ELF-1 (cell line): ENCODE measurements at places on chromosomes 13 and 19.
A peak's percentile ranks its signal among the peaks of the same experiment; 100 is the strongest.

DNA sequence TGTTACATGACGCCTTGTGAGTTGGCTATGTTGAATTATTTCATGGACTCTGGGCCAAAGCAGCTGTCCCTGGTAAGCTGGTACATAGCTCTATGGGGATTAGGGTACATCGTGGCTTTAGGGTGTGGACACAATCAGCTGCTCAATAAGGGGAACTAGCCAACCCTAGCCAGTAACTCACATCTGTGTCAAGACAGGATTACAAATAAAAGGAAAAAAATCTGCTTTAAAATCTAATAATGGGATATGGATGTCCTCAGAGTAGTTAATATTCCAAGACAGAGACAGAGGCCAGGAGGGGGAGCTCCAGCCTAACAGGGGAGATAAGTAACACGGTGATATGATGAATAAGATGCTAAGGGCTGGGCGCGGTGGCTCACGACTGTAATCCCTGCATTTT lies 21.1 kb upstream of the ZNF766 start:
- peak; percentile 41 for DNase-seq

- DNase-seq = no peak
Measured at GRCh38 chr13:36124236-36124822, 6.9 kb downstream of the DCLK1 start.

DNA sequence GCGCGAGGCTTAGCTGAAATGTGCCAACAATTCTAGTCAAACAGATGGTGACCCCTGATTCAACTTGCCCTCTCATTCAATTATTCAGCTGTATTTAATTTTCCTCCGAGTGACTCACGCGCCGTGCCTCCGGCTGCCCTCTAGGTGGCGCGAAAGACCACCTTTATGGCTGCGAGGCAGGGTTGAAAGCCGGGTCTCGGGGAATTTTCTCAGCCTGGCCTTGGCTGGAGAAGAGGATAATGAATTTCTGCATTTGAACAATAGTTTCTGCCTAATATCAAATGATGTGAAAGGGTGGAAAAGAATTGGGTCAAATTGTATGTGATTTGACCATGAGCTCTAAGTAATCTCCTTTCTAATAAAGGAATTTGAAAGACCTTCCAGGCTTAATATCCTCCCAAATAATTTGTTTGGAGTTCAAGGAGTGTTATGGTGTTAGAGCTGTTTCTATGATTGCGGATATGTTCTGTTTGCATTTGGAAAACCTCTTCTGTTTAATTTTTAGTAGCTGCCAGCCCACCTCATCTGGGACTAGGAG lies 310.9 kb downstream of the ZNF536 start:
- DNase-seq = peak; percentile 62

GRCh38 chr13:64993514-64994164 lies 2236.5 kb downstream of the PCDH9 start:
- DNase-seq = no peak

- DNase-seq = no peak
Measured at GRCh38 chr19:10553943-10554381, 10.3 kb downstream of the ATG4D start.

DNA sequence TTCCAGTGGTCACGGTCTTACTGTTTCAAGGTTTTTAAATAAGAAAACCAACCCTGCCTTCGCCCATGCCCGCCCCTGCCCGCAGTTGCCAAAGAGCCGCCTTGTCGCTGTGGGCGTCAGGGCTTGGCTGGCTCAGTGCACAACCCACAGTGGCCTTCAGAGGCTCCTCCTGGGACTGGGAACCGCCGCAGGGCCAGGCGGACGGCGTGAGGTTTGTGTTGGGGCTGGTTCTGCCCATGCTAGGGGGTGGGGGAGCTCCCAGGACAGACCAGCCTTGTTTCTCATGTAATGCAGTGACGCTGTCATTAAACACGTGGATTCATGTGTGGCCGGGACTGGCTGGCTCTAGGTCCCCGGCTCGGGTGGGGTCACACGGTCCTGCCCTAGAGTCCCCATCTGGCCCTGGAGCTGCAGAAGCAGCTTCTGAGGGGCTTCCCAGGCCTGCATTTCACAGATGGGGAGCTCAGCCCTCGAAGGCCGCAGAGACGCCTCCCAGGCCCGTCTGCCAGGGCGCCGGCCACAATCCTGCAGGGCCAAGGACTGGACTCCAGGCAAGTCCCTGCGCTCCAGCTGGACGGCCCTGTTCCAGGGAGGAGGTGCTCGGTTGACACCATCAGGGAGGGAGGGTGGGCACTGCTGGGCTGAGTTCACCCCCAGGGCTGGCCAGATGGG lies 2.4 kb upstream of the TEKTIP1 start:
- DNase-seq = no peak

GRCh38 chr13:50724438-50724837 lies 119.1 kb downstream of the DLEU7 start:
- DNase-seq = no peak

DNA sequence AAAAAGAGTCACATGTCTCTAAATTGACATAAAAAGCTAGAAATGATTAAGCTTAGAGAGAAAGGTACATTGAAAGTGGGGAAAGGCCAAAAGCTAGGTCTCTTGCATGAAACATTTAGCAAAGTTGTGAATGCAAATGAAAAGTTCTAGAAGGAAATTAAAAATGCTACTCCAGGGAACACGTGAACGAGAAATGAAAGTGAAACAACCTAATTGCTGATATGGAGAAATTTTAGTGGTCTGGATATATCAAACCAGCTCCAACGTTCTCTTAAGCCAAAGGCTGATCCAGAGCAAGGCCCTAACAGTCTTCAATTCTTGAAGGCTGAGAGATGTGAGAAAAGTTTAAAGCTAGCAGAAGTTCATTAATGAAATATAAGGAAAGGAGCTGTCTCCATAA lies 419.8 kb downstream of the SLITRK6 start:
- DNase-seq = no peak

DNA sequence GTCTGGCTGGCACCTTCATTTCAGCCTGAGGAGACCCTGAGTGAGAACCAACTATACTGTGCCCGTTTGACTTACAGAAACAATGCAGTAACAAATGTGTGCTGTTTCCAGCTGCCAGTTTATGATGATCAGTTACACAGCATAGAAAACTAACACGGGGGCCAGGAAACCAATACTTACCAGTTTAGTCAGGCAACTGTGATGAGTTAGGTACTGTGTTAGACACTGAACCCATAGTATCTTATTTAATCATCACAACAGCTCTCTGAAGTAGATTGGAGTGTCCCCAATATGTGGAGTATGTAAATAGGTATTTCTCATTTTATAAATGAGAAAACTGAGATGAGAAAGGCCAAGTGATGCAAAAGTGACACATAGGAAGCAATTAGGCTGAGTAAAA lies 620.9 kb upstream of the KLF12 start:
- DNase-seq = no peak

GRCh38 chr19:55354698-55355212 lies at the start of gene COX6B2:
COX6B2 (minus strand) TSS chr19:55354719; CDS start chr19:55354521, 198 bp downstream.
- no peak for DNase-seq

DNA sequence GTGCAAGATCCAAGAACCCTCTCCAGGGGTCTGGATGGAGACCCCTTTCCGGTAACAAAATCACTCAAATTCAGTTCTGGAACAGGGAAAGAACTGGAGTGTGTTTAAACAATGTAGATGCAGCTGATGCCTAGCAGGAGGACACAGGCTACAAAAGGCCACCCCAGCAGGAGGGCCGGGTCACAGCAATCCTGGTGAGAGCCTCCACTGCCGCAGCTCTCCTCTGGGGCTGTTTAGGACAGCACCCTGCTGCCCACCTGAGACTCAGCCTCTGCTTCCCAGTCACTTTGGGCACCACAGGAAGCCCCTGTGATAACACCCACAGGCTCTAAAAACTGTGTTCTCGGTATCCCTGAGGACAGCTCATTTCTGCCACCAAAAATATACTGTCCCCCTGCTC lies 318.7 kb upstream of the NBEA start:
- DNase-seq = peak; percentile 24

DNA sequence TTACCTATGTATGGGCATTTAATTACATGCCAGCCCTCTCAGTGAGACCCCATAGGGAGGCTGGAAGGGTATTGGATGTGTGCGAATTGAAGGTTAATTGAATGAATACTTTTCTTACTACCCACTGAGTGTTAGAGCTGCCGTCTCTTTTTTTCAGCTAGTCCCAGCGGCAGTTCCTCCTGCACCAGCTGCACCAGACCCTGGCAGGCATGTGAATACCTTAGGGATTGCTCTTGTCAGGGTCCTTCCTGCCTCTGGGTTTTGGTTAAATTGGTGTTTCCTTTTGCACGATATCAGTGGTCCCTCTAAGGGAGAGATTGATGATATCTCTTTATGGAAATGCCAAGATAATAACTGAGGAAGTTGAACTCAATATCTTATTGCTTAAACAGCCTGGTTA lies 9.8 kb upstream of the CXCL17 start:
- DNase-seq = no peak

DNA sequence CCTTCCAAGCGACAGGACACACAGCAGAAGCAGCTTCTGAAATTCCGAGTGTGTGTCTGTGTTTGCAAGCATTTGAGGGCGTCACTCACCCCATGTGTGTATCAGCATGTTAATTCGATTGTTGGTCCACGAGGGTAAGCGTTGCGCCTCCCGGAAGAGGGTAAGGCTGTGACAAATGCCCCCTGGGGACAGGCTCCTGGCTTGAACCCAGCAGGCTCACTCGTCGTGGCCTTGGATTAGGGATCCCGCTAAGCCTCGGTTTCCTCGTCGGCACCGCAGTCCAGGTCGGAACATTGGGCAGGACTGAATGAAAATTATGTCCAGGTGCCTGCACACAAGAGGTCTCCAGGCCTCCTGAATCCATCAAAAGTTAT lies 606 bp upstream of the STXBP2 start:
- DNase-seq = no peak

- no peak for DNase-seq
Measured at GRCh38 chr19:47723581-47723940, 10.3 kb downstream of the EHD2 start.

DNA sequence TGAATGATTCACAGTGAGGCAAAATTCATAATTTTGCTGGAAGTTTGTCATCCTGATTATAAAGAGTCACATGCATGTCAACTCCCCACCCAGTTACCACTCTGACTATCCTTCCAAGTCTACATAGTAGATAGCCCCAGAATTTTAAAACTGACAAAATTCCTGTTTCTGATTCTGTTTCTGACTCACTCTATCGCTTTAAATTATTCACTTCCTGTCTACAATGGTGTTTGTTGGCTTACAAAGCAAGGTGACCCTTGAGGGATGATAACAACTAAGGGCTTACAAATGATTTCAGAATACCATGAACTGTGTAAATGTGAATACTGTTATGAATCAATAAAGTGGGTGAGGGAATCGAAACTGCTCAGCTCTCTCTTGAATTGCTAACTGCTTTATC lies 98.7 kb upstream of the KL start:
- DNase-seq = no peak

DNA sequence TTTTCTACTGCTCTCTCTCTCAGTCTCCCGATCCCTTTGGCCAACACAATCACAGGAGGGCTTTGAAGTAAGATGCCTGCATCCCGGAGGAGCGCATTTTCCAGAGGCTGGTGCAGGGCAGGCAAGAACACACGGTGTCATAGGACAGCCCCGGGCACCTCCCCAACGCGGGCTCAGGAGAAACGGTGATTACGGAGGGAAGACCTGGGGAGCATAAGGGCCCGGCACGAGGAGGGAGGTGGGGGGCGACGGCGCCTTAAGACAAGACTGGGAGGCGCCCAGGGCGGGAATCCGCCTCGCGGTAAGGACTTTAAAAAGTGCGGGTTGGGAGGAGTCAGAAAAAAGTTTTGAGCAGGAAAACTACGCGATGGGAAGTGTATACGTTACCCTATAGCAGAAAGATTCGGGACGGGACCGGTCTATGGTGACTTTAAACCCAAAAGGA lies 18.7 kb upstream of the ZNF888 start:
- peak; percentile 67 for DNase-seq

DNA sequence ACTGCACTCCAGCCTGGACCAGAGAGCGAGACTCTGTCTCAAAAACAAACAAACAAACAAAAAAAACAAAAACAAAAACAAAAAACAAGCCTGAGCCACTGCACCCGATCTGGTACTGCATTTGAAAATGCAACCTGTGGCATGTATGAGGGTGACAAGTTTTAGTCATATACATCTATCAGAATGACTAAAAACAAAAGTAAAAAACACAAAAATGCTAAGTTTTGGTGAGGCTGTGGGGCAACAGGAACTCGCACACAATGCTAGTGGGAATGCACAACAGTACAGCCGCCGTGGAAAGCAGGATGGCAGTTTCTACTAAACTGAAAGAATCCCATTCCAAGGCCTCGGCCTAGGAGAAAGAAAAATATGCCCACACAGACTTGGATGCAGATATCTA lies 7.8 kb downstream of the EBPL start:
- no peak for DNase-seq

DNA sequence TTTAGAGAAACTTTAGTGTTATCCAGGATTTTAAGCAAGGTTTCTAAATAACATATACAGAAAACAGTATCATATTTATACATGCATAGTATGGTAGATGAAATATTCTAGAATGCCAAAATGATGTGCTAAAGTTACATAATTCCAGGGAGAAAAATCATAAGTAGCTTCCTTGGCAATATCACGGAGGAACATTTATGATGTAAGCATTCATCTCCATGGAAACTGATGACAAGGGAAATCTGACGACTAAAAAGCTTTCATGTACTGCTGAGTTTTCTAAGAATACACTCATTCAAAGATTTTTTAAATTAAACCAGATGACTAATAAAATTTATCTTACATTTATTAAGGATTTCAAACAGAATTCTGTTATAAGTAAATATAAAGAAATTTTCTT lies 4.7 kb downstream of the TEX30 start:
- DNase-seq = no peak

- DNase-seq = no peak
Measured at GRCh38 chr13:114100446-114101357, 31.7 kb downstream of the RASA3 start.
